ENCODE measurements at places on chromosomes 6 and 20.

DNA sequence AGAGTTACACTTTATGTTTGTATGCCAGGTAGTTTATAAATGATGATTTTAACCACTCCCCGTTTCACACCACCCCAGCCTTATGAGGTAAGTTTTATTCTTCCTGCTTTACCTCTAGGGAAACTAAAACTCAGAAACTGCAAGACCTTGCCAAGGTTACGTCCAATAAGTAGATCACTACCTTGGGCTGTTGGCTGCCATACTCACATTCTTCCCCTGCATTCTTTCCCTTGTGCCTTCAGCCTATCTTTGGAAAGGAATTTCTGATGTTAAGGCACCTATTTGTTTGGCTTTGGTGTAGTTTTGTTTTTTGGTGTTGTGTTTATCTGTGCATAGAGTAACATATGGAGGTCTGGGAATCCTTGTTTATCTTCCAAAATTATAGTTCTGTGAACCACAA is 122.1 kb downstream of the UST start:
- no peak for DNase-seq

GRCh38 chr20:20184706-20185105 is 132.4 kb downstream of the CFAP61 start:
- DNase-seq, result no peak

- DNase-seq, result no peak
These were observed 49.2 kb upstream of the CST5 start for GRCh38 chr20:23928788-23929187.

DNA sequence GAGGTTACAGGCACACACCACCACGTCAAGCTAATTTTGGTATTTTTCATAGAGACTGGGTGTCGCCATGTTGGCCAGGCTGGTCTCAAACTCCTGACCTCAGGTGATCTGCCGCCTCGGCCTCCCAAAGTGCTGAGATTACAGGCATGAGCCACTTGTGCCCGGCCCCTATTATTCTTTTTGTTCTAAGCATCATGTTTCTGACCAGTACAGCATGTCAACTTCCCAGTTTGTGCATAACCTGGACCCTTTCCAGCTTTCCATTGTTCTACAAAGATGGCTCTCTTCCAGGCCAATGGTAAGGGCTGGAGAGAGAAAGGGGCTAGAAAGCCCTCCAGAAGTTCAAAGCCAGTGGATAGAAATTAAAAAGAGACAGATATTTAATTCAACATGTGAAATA is 91.3 kb upstream of the TNFAIP3 start:
- no peak for DNase-seq

- no peak for DNase-seq
These were observed 35.4 kb downstream of the CEP250 start for GRCh38 chr20:35490736-35491181.
